ENCODE measurements at places on chromosomes 5 and 9.

DNA sequence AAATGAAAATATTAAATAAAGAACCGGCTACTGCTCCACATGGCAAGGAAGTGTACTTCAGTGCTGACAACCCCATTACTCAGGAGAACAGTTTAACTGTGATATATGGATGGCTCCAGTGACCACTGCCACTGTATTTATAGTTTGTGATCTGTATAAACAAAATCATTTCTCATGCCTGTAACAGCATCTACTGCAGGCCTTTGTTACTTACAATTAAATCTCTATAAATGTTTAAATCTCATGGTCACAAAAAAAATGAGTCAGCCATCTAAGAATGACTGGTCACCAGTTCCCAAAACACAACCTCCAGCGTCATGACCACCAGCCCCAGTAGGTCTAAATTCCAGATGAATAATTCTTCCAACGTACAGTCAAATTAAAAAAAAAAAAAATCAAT lies 24.6 kb downstream of the SERINC5 start:
- DNase-seq = no peak

DNA sequence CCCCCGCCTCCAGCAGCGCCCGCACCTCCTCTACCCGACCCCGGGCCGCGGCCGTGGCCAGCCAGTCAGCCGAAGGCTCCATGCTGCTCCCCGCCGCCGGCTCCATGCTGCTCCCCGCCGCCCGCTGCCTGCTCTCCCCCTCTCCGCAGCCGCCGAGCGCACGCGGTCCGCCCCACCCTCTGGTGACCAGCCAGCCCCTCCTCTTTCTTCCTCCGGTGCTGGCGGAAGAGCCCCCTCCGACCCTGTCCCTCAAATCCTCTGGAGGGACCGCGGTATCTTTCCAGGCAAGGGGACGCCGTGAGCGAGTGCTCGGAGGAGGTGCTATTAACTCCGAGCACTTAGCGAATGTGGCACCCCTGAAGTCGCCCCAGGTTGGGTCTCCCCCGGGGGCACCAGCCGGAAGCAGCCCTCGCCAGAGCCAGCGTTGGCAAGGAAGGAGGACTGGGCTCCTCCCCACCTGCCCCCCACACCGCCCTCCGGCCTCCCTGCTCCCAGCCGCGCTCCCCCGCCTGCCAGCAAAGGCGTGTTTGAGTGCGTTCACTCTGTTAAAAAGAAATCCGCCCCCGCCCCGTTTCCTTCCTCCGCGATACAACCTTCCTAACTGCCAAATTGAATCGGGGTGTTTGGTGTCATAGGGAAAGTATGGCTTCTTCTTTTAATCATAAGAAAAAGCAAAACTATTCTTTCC lies 19.3 kb downstream of the CDKN2A start:
- no peak for DNase-seq

GRCh38 chr9:35716230-35716629 lies 15.8 kb downstream of the TLN1 start:
- DNase-seq = no peak

DNA sequence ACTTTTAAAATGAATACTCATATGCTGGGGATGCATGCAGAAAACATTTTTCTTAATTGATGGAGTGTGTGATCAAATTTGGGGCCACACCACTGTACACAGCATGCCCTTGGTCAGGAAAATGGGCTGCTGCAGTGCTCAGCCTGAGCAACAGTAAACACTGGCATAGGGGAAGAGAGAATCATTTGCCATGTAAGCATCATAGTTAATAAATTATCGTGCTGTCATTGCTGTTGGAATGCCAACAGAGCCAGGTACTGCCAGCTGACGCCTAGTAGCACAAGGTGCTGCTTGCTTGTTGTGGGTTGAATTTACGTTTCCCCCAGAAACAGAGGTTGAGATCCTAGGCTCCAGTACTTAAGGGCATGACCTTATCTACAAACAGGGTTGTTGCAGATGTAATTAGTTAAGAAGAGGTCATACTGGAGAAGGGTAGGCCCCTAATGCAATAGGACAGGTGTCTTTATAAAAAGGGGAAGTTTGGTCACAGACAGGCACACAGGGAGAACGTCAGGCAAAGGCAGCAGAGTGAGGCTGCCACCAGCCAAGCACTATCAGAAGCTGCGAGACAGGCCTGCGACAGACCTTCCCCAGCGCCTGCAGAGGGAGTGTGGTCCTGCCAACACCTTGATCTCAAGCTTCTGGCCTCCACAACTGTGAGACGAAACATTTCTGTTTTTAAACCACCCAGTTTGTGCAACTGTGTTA lies 25.3 kb downstream of the DAP start:
- no peak for DNase-seq

GRCh38 chr9:121876658-121877271 lies 216.3 kb downstream of the TTLL11 start:
- no peak for DNase-seq

GRCh38 chr5:173963182-173963838 lies 25.7 kb upstream of the C5orf47 start:
- DNase-seq = no peak

GRCh38 chr5:173011566-173011965 lies 28.0 kb downstream of the ATP6V0E1 start:
- DNase-seq = no peak

DNA sequence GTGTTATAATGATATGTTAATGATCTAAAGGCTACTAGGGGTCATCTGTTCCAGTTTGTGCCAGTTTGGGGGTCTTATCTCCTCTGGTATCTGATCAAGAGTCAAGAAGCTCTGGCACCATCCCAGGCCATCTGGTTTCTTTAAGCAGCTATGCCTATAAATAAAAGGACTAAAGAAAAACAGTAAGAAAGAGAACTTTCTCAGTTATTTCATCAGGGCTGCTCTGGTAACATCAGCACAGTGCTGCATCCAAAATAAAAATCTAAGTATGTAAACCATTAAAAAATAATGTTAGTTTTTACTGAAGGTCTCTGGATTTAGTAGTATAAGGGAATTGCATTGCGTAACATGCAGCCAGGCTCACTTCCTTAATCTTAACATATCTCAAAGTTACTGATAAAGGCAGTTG lies 185.0 kb downstream of the NR2F1-AS1 start:
- no peak for DNase-seq

DNA sequence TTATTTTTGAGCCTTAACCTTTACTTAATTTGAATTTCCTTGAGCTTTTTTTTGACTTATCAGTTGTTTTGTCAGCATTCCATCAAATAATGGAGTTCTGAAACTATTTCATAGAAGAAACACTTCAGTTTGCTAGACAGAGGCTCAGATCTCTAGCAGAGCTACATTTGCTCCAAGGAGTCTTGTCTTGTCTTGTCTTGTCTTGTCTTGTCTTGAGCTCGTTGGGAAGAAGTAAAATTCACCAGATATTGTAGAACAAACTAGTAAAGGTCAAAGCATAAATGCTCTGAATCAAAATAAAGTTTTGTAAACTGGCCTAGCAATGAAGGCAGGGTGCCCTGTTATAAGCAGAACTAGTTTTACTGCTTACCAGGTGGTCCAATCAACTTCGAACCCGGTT lies 33.5 kb downstream of the RAB24 start:
- no peak for DNase-seq

GRCh38 chr9:109967651-109968642 lies 187.9 kb downstream of the PALM2AKAP2 start:
- DNase-seq = no peak

GRCh38 chr5:168165977-168166376 lies 125.5 kb upstream of the WWC1 start:
- DNase-seq = no peak

DNA sequence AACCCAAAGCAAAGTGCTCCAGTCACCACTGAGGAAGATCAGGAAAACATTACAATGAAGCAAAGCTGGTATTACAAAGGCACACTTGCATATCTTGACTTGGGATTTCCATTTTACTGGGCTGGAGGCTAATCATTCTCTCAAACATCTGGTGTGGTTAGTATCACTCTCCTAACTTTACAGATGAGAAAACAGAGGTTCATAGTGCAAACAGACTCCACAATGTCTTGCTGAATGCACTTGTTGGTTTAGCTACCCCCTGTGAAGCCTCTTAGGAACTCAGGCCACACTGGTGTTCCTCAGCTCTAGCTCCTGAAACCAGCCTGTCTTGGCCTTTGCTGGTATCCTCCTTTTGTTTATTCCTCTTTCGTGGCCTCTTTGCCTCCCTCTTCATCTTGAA lies 29.5 kb upstream of the SMAD5 start:
- no peak for DNase-seq

DNA sequence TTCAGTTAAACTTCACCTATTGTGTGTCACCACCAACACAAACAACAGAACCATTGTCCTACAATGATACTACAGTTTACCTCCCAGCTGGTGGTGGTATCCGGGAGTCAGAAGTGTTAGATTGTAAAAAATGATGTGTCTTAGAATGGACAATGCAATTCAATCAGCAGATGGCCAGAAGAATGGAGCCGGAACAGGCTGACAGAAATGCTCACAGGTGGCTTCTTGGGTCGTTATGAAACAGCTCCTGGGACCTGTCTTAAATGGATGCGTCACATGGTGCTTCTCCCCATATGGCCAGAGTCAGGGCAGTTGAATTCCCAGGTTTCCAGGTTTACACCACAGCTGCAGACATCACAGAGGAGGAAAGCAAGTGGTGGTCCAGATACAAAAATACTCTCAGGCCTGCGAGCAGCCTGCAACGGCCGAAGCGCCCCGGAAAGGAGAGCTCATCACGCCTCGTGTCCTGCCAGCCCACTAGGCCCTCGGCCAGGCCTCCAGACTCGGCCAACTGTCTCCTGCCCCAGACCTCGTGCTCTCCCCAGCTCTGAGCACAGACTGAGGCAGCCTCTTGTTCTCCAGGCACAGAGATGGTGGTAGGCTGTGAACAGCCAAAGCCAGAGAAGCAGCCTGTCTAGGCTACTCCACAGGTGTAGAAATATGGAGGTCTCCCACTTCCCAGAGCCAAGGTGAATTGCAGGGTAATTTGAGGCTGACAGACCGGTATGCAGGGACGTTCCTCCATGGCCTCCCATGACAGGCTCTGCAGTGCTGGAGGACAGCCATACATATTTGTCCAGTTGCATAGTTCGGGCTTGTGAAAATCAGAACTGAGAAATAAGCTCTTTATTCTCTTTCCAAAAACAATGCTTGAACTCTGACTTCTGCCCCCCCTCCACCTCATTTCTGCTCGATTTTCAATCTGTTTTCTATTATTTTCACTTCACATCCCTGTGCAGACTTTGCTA lies 98.5 kb upstream of the SPATA31C2 start:
- DNase-seq = no peak

GRCh38 chr5:124001036-124001615 lies 489.1 kb downstream of the CSNK1G3 start:
- no peak for DNase-seq

DNA sequence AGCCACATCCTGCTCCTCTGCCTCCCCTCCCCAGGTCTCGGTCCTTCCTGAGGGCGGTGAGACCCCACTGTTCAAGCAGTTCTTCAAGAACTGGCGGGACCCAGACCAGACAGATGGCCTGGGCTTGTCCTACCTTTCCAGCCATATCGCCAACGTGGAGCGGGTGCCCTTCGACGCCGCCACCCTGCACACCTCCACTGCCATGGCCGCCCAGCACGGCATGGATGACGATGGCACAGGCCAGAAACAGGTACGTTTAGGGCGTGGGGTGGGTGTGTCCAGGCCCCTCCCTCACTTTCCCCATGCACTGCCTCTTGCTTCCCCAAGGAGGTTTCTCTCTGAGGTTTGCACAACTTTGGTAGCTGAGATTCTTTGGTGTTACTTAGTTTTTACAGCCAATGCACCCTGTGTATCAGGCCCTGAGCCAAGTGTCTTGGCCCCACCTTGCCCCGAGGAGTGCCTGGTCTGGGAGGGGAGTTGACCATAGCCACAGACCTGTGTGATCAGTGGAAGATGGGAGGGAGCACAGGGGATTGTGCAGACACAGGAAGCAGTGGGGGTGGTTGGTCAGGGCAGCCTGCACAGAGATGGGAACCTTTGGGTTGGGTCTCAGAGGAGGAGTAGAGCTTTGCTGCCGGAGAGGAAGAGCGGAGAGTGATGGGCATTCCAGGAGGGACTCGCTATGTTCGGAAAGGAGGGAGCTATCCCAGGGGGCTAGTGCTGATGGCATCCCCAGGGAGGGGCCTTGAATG lies 50.8 kb downstream of the GSN start:
- DNase-seq = no peak

DNA sequence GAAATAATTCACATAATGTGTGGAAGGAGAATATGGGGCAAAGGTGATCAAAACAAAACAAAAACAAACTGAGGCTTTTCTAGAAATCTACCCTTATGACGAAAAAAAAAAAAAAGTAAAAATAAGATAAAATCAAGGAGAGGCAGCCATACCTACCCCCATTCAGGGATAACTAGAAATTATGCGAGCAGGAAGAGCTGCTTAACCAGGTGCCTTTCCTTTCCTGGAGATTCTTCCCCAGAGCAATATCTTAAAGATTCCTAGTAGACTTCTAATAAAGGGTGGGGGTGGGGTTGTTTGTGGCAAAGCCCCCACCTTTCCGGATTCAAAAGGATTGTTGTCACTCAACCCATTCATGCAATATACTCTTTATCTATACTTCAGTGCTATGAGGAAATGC lies 112.0 kb upstream of the IFNK start:
- no peak for DNase-seq

GRCh38 chr9:123807251-123807650 lies 122.7 kb downstream of the DENND1A start:
- no peak for DNase-seq

DNA sequence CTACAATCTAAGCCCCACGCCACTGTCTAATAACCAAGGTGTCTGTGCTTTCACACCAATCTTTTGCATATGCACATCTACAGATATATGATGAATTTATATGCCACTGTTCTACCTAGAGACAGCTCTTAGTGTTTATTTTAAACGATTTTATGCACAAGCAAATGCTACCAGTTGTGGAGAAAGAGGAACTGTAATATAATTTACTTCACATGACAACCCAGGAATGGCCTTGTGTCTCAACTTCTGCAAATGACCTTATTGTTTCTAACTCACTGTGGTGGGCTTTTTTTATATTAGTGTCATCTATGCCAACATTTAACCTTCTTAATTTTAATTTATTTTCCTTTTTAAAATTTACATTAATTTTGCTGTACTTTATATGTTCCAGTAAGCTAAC lies 531.1 kb upstream of the TLE4 start:
- DNase-seq = no peak

DNA sequence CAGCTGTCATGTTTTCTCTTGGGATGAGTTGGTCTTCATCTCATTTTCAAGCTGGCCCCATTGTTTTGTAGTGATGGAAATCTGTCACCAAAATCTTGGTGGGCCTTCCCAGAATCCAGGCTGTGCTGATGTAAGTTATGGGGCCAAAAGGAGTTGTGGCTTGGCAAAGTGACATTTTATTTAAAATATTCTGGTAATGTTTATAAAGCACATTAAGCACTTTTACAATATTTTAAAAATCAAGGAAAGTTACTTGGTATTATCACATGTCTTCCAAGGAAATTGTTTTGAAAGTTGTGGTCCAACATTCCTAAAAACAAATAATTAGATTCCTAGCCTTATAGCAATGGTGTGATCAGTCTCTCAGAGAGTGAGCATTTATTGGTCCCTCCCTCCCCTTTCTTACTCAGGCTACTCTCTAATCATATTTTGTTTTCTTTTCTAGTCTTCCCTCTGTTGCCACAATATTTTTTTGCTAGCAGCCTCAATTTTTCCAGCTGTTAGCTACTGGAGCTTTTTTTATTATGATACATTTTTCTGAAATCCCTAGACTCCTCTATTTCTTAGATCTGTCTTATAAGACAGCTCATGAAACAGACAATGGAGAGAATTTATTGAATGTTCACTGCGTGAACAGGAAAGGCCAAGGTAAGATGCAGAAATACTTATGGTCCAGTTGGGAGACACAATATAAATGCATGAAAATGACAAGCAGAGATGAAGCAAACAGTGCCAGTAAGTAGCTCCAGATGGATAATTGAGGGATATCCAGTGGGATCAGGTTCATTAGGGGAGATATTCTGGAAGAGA lies 408.1 kb upstream of the ZNF608 start:
- DNase-seq = no peak

GRCh38 chr9:83191154-83191553 lies 128.2 kb upstream of the RASEF start:
- no peak for DNase-seq

All from stimulated activated CD8-positive, alpha-beta memory T cell treated with anti-CD3 and anti-CD28 coated beads, Interleukin-7, amount 100 ng/mL, for 1 hour (primary cell).